ENCODE measurements at places on chromosomes 11 and 22. TPM values are rescaled to one million over a fixed set of nuclear protein-coding genes. Genes with fewer than 3 reads are reported as not detected.

DNA sequence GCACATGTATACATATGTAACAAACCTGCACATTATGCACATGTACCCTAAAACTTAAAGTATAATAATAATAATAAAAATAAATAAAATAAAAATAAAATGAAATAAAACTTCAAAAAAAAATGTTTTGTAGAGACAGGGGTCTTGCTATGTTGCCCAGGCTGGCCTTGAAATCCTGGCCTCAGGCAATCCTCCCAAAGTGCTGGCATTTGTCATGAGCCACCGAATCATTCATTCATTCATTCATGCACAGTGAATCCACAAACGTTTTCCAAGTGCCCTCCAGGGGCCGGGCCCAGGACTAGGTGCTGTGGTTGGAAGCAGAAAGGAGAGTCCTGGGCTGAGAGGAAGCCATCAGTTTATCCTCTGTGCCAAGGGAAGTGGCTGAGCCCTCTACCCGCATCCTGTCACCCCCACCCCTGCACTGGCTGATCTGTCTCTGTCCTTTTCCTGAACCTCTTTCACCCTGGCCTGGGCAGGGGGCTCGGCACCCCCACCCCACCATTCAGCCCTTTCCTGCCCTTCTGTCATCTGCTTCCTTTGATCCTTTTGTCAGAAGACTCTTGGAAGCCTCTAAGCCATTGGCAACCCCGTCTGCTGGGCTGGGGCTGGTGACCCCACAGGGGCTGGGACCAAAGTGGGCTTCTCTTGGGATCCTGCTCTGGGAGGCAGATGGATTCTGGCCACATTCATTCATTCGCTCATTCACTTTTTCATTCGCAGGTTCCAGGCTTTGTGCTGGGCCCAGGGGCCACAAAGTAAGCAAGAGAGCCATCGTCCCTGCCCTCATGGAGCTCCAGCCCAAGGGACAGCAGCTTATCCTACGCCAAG is 84.3 kb downstream of the IGLL1 start:
- DNase-seq: no peak

- no peak for DNase-seq
These were observed 107.0 kb upstream of the SESN3 start for GRCh38 chr11:95337972-95338429.

GRCh38 chr22:38941488-38941987 is 15.9 kb upstream of the APOBEC3A start:
- no peak for DNase-seq

DNA sequence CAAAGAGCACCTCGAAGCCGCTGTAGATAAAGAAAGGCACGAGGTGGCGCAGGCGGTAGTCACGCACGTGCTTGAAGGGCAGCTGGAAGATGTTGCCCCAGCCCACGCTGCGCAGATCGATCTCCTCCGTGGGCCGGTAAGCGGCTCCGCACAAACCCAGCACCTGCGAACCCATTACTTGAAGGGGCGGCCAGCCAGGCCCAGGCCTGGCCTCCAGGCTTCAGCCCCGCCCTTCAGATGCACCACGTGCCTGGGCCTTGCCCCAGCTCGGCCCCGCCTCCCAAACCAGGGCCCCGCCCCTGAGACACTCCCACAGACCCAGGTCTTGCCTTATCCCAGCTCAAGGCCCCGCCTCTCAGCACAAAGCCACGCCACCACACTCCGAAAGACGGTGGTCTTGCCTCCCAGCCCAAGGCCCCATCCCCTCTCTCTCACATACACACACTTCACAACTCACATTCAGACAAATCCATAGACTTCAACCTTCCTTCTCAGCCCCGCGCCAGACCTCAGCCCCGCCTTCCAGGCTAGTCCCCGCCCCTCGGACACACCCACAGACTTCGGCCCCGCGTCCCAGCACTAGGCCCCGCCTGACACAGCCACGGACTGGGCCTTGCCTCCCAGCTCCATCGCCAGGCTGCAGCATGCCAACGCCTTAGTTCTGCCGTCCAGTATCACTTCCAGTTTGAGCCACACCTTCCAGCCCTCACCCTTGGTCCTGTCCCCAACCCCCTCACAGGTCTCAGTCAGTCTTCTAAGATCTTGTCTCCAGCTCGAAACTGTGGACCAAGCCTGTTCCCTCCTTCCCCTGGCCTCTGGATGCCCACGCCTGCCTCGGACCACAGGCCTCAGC is 7.0 kb downstream of the UNC93B1 start:
- DNase-seq: peak; percentile 40

Gene TCN2
- 1.8 TPM for total RNA-seq

GRCh38 chr11:109150581-109150980 is 271.4 kb upstream of the C11orf87 start:
- no peak for DNase-seq

GRCh38 chr11:774873-775592 is 2.3 kb downstream of the GATD1 start:
- no peak for DNase-seq

DNA sequence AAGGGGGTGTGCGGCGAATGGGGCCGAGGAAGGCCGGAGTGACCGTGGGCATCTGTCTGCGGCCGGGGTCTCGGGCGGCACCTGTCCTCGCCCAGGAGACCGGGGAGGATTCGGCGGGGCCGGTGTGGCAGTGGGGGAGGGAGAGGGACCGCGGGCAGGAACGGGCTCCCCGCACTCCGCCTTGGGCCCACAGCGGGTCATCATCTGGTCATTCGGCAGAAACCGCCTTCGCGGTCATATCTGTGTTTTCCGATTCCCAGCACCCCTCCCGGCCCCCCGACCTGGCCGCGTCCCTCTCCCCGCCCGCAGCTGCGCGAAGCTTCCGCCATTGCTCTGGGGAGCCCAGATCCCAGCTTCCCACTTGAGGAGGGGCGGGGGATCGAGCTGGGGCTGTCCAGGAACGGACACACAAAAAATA is 824 bp upstream of the CBX6 start:
- DNase-seq: no peak

DNA sequence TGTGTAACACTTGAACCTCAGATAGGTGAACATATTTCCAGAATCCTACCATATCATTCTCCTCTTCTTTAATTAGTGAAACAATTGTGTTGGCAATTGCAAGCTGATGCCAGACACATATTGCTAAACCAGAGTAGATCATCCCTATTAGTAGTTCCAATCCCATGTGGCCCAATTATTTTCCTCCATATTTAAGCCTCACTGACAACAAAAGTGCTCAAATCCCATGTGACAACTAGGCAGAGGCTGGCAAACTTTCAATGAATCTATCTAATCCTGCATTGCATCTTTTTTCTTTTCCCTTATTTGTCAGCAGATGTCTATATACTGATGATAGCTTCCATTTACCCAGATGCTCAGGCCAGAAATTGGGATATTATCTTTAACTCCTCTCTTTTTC is 90.4 kb downstream of the GRIA4 start:
- no peak for DNase-seq

Gene MIOX
- total RNA-seq: not detected

- no peak for DNase-seq
These were observed 733 bp downstream of the TRIM5 start for GRCh38 chr11:5684036-5684645.

- DNase-seq: no peak
These were observed 26.1 kb downstream of the APOL6 start for GRCh38 chr22:35674335-35674734.

DNA sequence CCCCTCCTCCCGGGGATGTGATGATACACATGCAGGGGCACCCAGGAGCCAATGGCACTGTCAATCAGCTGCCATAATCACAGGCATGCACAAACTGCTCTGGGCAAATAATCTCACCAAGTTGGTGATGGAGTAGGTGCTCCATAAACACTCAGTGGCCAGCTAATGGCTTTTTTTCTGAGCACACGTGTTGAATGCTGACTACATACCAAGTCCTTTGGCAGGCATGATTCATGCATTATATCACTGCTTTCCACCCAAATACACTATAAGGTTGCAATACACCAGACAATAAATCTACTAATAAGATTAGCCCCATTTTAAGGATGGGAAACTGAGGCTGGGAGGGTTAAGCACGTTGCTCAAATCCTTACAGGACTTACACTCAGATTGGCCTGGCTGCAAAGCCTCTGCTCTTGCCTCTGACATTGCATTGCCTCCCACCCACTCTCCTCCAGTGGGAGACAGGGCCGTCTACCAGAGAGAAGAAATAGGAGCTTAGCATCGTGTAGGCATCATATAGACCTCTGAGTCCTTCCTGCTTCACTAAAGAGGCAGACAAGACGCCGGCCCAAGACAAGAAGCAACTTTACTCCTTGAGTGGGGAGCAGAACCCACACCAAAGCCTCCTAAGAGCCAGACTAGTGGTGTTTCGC is 32.7 kb upstream of the ACCSL start:
- DNase-seq: no peak

GRCh38 chr11:16871368-16871767 is 132.9 kb downstream of the C11orf58 start:
- no peak for DNase-seq

DNA sequence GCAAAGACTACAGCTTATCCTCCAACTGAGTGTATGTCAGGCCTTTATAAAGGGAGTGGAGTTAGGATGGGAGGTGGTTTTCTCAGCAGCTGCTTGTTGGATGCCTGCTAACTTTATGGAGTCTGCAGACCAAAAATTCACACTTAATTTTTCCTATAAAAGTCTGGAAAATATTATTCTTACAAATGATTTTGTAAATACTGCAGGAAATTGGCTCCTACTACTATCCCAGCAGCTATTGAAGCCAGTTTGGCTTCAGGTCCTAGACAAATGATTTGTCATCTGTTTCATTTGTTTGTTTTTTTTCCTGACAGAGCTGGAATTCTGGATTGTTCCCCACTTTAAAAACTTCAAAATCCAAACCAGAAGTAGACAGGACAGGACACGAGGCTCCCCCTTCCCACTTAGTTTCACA is 292.5 kb downstream of the TMEM135 start:
- DNase-seq: no peak

DNA sequence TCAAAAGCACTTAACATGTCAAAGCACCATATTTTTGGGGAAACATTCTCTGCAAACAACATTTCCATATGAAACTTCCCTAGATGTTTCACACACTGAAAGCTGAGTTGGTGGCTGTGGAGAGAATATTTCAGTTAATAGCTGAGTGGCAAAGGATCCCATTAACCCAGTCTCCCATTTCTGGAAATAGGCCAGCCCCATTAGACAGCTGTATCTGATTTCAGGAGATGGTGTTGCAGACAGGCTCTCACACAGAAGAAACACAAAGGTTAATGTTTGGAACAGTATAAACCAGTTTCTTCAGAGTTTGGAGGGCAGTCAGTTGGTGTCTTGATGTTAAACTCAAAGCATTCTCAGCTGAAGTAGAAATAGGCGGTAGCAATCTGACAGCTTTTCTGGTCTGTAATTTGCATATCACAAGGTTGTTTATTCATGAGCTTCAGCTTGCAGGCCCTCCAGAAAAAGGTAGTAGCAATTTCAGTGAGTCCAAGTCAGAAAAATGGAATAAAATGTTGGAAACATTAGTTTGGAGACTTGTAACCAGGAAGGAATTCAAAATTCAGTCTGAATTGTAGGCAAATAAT is 15.5 kb upstream of the ZBTB44 start:
- DNase-seq: no peak

Gene MAPK8IP1
- 14.3 TPM for total RNA-seq

Gene TTC36
- not detected for total RNA-seq

DNA sequence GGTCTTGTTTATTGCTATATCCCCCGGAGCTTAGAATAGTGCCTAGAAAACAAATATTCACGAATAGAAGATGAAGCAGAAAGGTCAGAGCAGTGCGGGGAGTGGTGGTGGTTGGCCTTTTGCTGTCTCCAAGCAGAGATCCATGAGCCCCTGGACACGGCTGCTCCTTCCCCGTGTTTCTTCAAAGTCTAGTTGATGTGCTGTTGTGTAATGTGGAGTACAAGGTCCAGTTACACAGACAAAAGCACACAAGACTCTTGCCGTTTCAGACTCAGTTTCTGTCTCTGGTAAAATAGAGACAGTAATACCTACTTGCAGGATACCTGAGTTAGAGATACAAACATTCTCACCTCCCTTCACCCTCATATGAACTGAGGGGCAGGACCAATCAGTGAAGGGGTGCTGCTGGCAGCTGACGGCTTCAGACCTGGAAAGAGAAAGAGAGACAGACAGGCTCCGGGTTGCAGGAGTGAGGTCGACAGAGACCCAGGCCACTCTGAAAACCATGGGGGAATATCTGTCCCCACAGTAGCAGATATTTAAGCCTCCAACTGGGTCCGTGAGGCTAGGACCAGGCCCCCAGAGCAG is 56.2 kb downstream of the RASSF10 start:
- no peak for DNase-seq

DNA sequence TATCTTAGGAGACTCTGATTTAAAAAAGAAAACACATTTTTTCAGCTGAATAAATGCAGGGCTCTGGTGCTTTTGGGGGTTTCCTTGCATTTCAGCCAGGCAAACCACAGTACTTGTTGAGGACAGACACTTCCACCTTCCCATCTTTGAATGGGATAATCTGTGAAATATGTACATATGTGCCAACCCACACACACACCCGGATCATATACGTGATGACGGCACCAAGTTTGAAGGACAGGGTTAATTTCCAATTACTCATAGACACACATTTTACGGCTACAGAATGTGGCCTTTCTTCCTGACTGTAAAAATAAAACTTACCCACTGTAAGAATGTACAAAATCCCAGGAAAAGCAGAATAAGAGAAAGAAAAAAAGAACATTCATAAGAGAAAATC is 104.4 kb downstream of the MPPED2 start:
- no peak for DNase-seq

- DNase-seq: no peak
These were observed 32.7 kb downstream of the CD6 start for GRCh38 chr11:61004180-61004611.

- no peak for DNase-seq
These were observed 110.1 kb downstream of the NOX4 start for GRCh38 chr11:89381094-89381493.

Gene GLYATL1
- total RNA-seq: not detected

Gene FAM111B
- 6.8 TPM for total RNA-seq

- peak; percentile 84 for DNase-seq
These were observed at the start of gene TTC38 for GRCh38 chr22:46267431-46268279. Gene TTC38 (plus strand): TSS chr22:46268008. CDS start chr22:46268040, 32 bp downstream.

Gene SAA4
- total RNA-seq: not detected

DNA sequence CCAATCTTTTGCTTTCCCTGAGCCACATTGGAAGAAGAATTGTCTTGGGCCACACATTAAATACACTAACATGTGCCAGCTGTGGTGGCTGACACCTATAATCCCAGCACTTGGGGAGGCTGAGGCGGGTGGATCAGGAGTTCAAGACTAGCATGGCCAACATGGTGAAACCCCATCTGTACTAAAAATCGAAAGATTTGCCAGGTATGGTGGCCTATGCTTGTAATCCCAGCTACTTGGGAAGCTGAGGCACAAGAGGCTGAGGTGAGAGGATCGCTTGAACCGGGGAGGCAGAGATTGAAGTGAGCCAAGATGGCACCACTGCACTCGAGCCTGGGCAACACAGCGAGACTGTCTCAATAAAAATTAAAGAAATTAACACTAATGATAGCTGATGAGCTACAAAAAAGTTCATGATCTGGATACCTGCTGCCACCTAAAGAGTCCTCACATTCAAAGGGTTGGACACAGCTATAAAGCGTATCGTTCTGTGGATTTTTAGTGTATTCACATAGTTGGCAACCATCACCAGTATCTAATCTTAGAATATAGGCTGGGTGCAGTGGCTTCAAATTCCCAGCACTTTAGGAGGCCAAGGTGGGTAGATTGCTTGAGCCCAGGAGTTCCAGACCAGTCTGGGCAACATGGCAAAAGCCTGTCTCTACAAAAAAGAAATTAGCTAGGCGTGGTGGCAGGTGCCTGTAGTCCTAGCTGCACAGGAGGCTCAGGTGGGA is 3.4 kb upstream of the LDHC start:
- DNase-seq: peak; percentile 40

Gene C11orf68
- total RNA-seq: 7.8 TPM

Gene CENPM
- 47.3 TPM for total RNA-seq

Measured in SK-MEL-5 (cell line).